ENCODE measurements at places on chromosomes 13 and 19. TPM values are rescaled to one million over a fixed set of nuclear protein-coding genes. Genes with fewer than 3 reads are reported as not detected.

Gene UQCRFS1
- total RNA-seq: 36.4 TPM

Gene CGB8
- total RNA-seq: not detected

Gene GPC6
- total RNA-seq: 19.8 TPM

Gene PLVAP
- 1.2 TPM for total RNA-seq

Gene PRRG2
- total RNA-seq: 1.2 TPM

Gene TSHZ3
- 3.7 TPM for total RNA-seq

Gene AP3D1
- 78.4 TPM for total RNA-seq

Gene CYP2S1
- 3.2 TPM for total RNA-seq

Gene FAAP24
- 1.4 TPM for total RNA-seq

Gene GPR180
- total RNA-seq: 15.7 TPM

Gene ZNF558
- 42.9 TPM for total RNA-seq

Gene ELSPBP1
- not detected for total RNA-seq

Gene ZNF471
- 21.5 TPM for total RNA-seq

Gene LILRA1
- 0.23 TPM for total RNA-seq

Gene MCEMP1
- total RNA-seq: not detected

Gene ATP4B
- total RNA-seq: 0.23 TPM

Gene PGLYRP1
- not detected for total RNA-seq

Gene OVOL3
- total RNA-seq: not detected

Gene A1BG
- 1.2 TPM for total RNA-seq

Gene SIGLEC8
- 2.3 TPM for total RNA-seq

Gene OR7C1
- not detected for total RNA-seq

Gene SERPINE3
- total RNA-seq: 0.23 TPM

Gene HPN
- 0.23 TPM for total RNA-seq

Gene SLC25A41
- total RNA-seq: 0.69 TPM

Gene PSG4
- total RNA-seq: not detected

Gene OSCAR
- total RNA-seq: 0.46 TPM

Gene ZNF66
- total RNA-seq: 13.4 TPM

Gene LGALS7
- total RNA-seq: not detected

Gene MIA
- 1.6 TPM for total RNA-seq

Gene EDDM13
- not detected for total RNA-seq

Gene C19orf81
- total RNA-seq: not detected

Gene ERFL
- total RNA-seq: 1.6 TPM

Gene DMRTC2
- total RNA-seq: not detected

Gene C13orf46
- 0.23 TPM for total RNA-seq

Gene EEF2
- 1,635 TPM for total RNA-seq

Gene ZNF547
- 7.8 TPM for total RNA-seq

Gene BTBD2
- total RNA-seq: 59.3 TPM

Gene KLK12
- total RNA-seq: not detected

Gene CGB2
- total RNA-seq: not detected

Gene PLPP2
- total RNA-seq: 5.3 TPM

Gene AKAP8
- 11.8 TPM for total RNA-seq

Gene KLF2
- total RNA-seq: 3.9 TPM

Gene KANK2
- 12.2 TPM for total RNA-seq
